ENCODE measurements at places on chromosomes 5 and 9.

DNA sequence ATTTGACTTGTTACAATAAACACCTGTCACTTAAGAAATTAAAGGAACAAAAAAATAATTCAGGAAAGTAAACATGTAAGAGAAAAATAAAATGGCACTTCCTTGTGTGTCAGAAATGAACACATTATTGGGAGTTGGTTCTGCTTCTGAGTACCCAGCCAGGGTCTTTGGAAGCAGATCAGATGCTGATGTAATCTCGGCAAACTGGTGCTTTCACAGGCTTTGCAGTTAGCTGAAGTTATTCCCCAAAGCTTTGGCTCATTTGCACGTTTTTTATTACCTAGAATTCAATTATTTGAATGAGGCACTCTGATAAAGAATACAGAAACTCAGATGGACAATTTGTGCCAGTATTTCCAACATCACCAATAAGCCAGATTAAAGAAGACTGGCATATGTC lies 10.9 kb downstream of the CDH18 start:
- H3K27me3 ChIP-seq: no peaks in the 10 kb centered on the region
- H3K4me1 ChIP-seq: no peaks in the 10 kb centered on the region
- H3K4me3 ChIP-seq: no peak overlapping the region
- H3K27ac ChIP-seq: no peak overlapping the region
- no peak for DNase-seq

DNA sequence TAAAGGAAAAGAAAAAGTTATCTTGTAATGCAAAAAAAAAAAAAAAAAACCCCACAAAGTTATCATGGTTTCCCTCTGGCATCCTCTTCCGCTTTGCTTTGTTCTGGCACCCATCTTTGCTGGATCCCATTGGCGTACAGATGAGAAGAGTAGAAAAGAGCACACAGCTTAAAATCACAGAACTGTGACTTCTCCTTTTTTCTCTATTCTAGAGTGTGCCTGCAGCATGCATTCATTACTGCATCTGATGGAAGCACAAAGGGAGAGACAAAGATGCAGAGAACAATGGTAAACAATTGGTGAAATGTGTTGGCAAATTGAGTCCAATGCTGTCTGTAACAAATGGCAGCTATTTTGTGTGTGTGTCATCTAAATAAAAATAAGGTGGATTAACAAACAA lies 440.8 kb upstream of the PIK3R1 start:
- H3K4me3 ChIP-seq: no peak overlapping the region
- H3K27me3 ChIP-seq: no peaks in the 10 kb centered on the region
- H3K27ac ChIP-seq: no peak overlapping the region
- no peaks in the 10 kb centered on the region for H3K36me3 ChIP-seq
- H3K4me1 ChIP-seq: no peaks in the 10 kb centered on the region

- H3K4me1 ChIP-seq: peaks cover 7% of the 10 kb centered on the region
- H3K36me3 ChIP-seq: no peaks in the 10 kb centered on the region
- no peak overlapping the region for H3K4me3 ChIP-seq
- H3K27me3 ChIP-seq: no peaks in the 10 kb centered on the region
Observed at GRCh38 chr5:73789851-73790281, 163.9 kb downstream of the ARHGEF28 start.

DNA sequence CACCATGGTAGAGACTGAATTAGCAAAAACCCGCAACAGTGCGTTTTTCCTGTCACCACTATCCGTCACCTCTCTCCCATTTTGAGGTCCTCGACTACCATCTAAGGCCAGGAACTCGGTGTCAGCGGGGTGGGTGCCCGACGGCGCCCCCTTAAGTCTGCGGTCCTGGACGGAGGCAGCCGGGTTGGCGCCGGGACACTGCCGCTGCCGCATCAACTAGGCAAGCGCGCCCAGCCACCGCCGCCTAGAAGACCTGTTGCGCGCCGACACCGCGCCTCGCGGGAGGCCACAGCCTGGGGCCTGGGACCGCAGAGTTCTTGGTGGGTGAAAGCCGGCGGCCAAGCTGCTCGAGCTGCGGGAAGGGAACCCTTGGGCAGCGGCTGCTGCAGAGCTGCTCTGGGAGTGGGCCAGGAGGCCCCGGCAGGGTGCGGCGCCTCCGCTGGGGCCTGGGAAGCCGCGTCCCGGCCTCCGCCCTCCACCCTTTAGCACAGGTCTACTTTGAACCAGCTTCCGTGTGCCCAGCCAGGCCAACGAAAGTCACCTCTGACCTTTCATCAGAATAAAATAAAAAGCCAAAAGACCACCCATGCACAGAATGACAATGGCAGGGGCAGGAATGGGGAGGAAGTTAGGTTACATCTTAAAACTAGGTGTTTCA lies 3.5 kb downstream of the FOXB2 start:
- peaks cover 83% of the 10 kb centered on the region for H3K27me3 ChIP-seq
- no peaks in the 10 kb centered on the region for H3K4me1 ChIP-seq
- H3K36me3 ChIP-seq: no peaks in the 10 kb centered on the region
- H3K27ac ChIP-seq: no peak overlapping the region
- DNase-seq: peak; percentile 89
- no peak overlapping the region for H3K4me3 ChIP-seq

- H3K4me1 ChIP-seq: no peaks in the 10 kb centered on the region
- H3K36me3 ChIP-seq: no peaks in the 10 kb centered on the region
- no peak overlapping the region for H3K27ac ChIP-seq
- no peak overlapping the region for H3K4me3 ChIP-seq
Observed at GRCh38 chr5:3625626-3626025, 30.0 kb downstream of the IRX1 start.

GRCh38 chr5:87147441-87147840 lies 120.2 kb upstream of the RASA1 start:
- H3K27ac ChIP-seq: no peak overlapping the region
- no peak overlapping the region for H3K4me3 ChIP-seq
- no peaks in the 10 kb centered on the region for H3K4me1 ChIP-seq
- no peaks in the 10 kb centered on the region for H3K27me3 ChIP-seq

DNA sequence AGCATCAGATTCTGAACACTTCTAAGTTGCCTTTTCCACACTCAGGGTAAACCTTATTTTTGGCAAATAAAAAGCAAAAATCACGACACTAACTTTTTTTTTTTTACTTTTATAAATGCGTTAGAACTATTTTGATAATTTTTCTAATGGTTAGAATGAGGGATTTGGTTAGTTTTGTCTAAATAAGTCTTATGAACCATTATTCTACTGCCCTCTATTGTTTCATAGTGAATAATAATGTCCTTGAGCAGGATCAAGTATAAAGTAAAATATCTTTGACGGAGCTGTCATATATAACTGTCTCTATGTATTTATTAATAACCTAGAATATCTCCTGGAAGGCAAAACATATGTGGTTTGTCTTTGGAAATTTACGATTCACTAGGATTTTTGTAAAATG lies 631.8 kb downstream of the GABRG2 start:
- no peaks in the 10 kb centered on the region for H3K36me3 ChIP-seq
- DNase-seq: no peak
- no peaks in the 10 kb centered on the region for H3K27me3 ChIP-seq
- H3K4me3 ChIP-seq: no peak overlapping the region
- no peaks in the 10 kb centered on the region for H3K4me1 ChIP-seq

- H3K4me3 ChIP-seq: no peak overlapping the region
- no peaks in the 10 kb centered on the region for H3K36me3 ChIP-seq
- DNase-seq: no peak
- no peaks in the 10 kb centered on the region for H3K4me1 ChIP-seq
- H3K27me3 ChIP-seq: peaks cover 14% of the 10 kb centered on the region
Observed at GRCh38 chr5:132406144-132406783, 36.8 kb downstream of the SLC22A5 start.

DNA sequence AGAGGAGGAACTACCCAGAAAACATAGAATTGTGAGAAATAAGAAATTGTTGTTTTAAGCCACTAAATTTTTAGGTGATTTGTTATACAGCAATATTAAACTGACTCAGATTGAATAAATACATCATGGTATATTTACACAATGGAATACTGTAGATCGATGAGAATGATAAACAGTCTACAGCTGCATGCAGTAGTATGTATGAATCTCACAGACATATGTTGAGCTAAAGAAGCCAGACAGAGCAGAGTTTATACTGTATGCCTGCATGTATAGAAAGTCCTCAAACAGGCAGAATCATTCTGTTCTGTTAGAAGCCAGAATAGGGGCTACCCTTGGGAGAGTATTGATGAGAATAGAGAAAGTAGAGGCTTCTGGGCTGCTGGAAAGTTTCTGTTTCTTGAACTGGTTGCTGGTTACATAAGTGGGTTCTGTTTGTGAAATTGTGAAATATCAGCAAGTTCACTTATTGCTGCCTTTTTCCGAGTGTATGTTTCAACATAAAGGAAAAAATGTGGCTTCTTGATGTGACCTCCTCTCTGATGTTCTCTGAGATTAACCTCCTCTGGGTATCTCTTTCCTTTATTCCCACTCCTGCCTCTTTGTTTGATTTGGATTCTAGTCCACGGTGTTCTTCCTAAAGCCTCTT lies 9.6 kb downstream of the KIAA1958 start:
- no peak overlapping the region for H3K27ac ChIP-seq
- H3K36me3 ChIP-seq: peaks cover 48% of the 10 kb centered on the region
- H3K4me3 ChIP-seq: no peak overlapping the region

DNA sequence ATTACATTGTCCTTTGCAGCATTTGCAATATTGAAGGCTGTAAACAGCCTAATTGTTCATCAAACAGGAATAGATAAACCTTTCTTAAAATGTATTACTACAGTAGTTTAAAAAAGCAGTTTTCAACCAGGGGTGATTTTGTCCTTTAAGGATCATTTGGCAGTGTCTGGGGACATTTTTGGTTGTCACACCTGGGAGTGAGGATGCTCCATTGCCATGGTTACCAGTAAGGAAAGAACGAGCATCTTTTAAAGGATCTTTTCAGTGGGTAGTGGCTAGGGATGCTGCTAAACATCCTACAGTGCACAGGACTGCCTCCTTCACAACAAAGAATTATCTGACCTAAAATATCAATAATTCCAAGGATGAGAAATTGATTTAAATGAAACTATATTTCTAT lies 596.3 kb downstream of the HINT1 start:
- no peak overlapping the region for H3K27ac ChIP-seq
- DNase-seq: no peak
- H3K4me1 ChIP-seq: no peaks in the 10 kb centered on the region
- H3K36me3 ChIP-seq: no peaks in the 10 kb centered on the region
- H3K27me3 ChIP-seq: no peaks in the 10 kb centered on the region
